ENCODE measurements at places on chromosomes 2 and 18. TPM values are rescaled to one million over a fixed set of nuclear protein-coding genes. Genes with fewer than 3 reads are reported as not detected.

DNA sequence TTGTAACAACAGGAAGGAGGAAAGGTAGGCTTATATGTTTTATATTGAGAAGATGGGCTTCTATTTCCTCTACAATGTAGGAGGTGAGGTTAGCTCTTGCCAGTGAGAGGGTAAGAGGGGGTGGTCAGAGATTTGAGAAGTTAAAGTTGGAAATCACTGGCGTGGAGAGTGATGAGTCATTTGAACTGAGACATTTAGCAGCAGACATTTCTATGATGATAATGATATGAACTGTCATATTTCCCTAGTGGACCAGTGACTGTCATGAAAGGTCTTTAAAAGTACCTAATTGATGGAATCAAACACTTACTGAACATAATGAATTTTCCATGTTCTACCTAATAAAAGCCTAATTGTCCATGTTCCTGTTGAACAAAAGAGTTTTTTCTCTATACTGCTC lies 126.1 kb downstream of the FAM161A start:
- no peak overlapping the region for H3K27ac ChIP-seq
- H3K27me3 ChIP-seq, result no peaks in the 10 kb centered on the region
- H3K4me1 ChIP-seq, result no peaks in the 10 kb centered on the region
- no peak overlapping the region for H3K4me3 ChIP-seq
- H3K36me3 ChIP-seq, result no peaks in the 10 kb centered on the region

GRCh38 chr2:206981739-206982340 lies 42.5 kb downstream of the CPO start:
- DNase-seq, result peak; percentile 71
- H3K27ac ChIP-seq, result no peak overlapping the region
- no peaks in the 10 kb centered on the region for H3K27me3 ChIP-seq
- peaks cover 16% of the 10 kb centered on the region for H3K4me1 ChIP-seq

TOGARAM2 gene
- 0.90 TPM for total RNA-seq

GRCh38 chr2:126644630-126645191 lies 11.2 kb upstream of the GYPC start:
- no peak for DNase-seq
- H3K27ac ChIP-seq, result no peak overlapping the region
- no peaks in the 10 kb centered on the region for H3K27me3 ChIP-seq
- no peaks in the 10 kb centered on the region for H3K4me1 ChIP-seq
- no peak overlapping the region for H3K4me3 ChIP-seq

UGT1A10 gene
- total RNA-seq, result 0.09 TPM

DNA sequence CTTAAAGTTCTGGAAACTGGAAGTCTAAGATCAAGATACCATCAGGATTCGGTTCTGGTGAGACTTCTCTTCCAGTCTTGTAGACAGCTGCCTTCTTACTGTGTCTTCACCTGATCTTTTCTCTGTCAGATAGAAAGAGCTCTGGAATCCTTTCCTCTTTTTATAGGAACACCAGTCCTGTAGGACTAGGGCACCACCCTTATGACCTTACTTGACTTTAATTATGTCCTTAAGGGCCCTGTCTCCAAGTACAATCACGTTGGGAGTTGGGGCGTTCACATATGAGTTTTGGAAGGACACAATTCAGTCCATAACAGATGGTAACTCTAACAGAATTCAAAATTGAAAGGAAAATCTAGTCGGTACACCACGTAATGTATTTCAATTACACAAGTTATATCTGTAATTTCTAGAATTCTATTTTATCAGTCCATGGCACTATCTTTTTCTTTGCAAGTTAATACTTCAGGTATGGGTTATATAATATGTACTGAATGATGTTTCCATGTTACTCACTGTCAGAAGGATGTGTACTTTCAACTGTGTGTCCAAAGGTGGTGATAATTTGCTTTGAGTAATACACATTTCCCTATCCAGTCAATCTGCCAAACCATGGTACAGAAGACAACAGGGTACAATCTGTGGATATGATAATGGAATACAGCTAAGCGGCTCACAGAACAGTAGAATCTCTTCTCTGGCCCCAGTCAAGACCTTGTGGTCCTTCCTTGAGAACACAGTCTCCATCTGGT lies 1.2 kb upstream of the SCYGR5 start:
- H3K4me3 ChIP-seq, result no peak overlapping the region
- no peak for DNase-seq
- no peaks in the 10 kb centered on the region for H3K27me3 ChIP-seq
- H3K4me1 ChIP-seq, result no peaks in the 10 kb centered on the region

TEX44 gene
- total RNA-seq, result not detected

GRCh38 chr2:83826577-83826976 lies 632.5 kb downstream of the SUCLG1 start:
- H3K27me3 ChIP-seq, result no peaks in the 10 kb centered on the region
- no peak overlapping the region for H3K27ac ChIP-seq
- no peak overlapping the region for H3K4me3 ChIP-seq
- no peaks in the 10 kb centered on the region for H3K4me1 ChIP-seq

DNA sequence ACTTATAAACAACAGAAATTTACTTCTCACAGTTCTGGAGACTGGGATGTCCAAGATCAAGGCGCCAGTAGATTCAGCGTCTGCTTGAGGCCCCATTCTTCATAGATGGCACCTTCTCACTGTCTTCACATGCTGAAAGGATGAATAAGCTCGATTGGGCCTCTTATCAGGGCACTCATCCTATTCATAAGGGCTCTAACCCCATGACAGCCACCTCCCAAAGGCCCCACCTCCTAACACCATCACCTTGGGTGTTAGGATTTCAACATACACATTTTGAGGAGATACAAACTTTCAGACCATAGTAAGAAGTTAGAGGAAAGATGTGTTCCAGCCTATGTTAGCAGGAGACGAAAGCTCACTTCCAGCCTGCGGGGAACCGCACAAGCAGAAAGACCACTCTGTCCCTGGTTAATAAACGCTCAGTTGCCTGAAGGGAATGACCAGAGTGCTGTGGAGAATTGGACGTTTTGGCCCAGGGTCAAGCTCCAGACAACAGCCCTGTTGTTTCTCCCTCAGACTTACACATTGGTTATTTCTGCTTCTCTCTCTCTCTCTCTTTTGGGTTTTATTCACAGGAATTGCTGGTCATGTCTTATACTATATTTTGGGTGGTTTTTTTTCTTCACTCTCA lies 90.3 kb downstream of the MAPRE2 start:
- H3K27me3 ChIP-seq, result no peaks in the 10 kb centered on the region
- H3K27ac ChIP-seq, result no peak overlapping the region
- H3K4me3 ChIP-seq, result no peak overlapping the region
- DNase-seq, result no peak
- no peaks in the 10 kb centered on the region for H3K4me1 ChIP-seq

DNA sequence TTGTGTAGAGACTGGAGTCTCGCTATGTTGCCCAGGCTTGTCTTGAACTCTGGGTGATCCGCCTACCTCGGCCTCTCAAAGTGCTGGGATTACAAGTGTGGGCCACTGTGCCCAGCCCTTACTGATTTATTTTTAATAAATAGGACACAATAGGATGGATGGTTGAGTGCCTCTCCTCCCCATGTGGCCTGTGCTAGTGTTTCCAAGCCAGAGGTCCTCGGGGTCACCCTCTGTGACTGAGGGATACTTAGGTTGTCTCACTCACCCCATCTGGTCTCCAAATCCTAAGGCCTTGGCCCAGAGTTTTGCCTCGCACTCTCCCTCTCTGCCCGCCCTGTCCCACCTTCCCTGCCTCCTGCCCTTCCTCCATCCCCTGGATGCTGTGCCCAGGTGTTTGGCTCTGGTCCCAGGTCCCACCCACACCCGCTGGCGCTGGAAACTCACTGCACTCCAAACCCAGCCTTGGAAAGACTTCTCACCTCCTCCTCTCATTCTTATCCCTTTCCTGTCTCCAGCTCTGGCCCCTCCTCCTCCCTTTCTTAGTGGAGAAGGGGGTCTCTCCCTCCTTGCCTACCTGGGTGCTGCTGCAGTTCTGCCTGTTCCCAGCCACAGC lies 4.7 kb upstream of the ECEL1 start:
- no peaks in the 10 kb centered on the region for H3K36me3 ChIP-seq
- DNase-seq, result no peak
- H3K27me3 ChIP-seq, result peaks cover 76% of the 10 kb centered on the region
- H3K4me3 ChIP-seq, result no peak overlapping the region

AQP12A gene
- not detected for total RNA-seq

SYT4 gene
- 0.14 TPM for total RNA-seq

GRCh38 chr2:105917226-105917625 lies 172.5 kb downstream of the NCK2 start:
- no peaks in the 10 kb centered on the region for H3K36me3 ChIP-seq
- H3K27me3 ChIP-seq, result no peaks in the 10 kb centered on the region
- DNase-seq, result no peak
- no peak overlapping the region for H3K4me3 ChIP-seq
- peaks cover 3% of the 10 kb centered on the region for H3K4me1 ChIP-seq

ATOH8 gene
- 2.0 TPM for total RNA-seq

DNA sequence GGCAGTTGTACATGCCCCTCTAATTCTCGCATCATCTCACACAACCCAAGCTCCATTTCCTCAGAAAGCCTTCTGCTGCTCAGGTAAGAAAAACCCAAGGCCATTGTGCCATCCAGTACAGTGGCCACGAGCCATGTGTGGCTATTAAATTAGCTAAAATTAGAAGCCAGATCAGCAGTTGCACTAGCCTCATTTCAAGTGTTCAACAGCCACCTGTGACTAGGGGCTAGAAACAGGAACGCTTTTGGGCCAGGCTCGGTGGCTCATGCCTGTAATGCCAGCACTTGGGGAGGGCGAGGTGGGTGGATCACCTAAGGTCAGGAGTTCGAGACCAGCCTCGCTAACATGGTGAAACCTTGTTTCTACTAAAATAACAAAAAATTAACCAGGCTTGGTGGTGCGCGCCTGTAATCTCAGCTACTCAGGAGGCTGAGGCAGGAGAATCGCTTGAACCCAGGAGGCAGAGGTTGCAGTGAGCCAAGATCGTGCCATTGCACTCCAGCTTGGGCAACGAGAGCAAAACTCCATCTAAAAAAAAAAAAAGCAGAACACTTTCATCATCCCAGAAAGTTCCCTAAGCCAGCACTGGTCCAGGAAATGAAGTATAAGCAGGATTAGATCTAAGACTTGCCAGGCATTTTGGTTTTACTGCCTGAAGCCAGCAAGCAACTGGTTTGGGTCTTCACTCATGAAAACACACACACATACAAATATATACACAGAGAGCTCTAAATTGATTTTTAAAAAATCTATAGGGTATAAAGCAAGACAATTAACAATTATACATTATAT lies 35.7 kb downstream of the ATP8B1 start:
- no peaks in the 10 kb centered on the region for H3K4me1 ChIP-seq
- H3K27me3 ChIP-seq, result no peaks in the 10 kb centered on the region
- DNase-seq, result no peak
- no peak overlapping the region for H3K4me3 ChIP-seq

DNA sequence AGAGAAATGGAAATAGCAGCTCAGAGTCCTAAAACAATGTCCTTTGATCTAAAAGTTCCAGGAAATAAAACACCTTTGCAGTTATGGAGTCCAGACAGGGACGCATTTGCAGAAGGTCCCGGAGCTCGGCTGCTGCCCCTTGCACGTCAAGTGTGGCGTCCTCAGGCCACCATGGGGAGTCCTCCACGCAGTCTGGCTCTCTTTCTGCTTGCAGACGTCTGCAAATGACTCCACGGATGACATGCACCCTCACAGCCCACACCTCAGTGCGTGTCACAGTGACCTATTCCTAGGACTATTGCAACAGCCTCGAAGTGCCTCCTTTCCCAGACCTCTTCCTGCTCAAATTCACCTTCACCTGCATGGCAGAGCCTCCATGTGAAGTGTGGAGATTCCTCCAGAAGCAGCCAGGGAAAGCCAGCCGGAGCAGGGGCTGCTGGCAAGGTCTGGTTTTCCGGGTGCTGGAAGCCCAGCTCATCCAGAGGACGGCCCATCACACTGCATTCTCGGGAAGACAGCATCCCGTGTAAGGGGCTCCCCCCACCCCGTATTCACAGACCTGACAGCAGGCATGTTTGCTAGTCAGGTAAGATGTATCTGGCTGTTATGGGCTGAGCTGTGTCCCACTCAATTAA lies 137.7 kb downstream of the ASB1 start:
- no peaks in the 10 kb centered on the region for H3K27me3 ChIP-seq
- no peaks in the 10 kb centered on the region for H3K36me3 ChIP-seq
- H3K27ac ChIP-seq, result no peak overlapping the region
- H3K4me3 ChIP-seq, result no peak overlapping the region
- H3K4me1 ChIP-seq, result no peaks in the 10 kb centered on the region
- DNase-seq, result no peak

GRCh38 chr2:161419638-161420190 lies 3.6 kb downstream of the TBR1 start:
- H3K27ac ChIP-seq, result no peak overlapping the region
- no peaks in the 10 kb centered on the region for H3K36me3 ChIP-seq
- no peak overlapping the region for H3K4me3 ChIP-seq

DNA sequence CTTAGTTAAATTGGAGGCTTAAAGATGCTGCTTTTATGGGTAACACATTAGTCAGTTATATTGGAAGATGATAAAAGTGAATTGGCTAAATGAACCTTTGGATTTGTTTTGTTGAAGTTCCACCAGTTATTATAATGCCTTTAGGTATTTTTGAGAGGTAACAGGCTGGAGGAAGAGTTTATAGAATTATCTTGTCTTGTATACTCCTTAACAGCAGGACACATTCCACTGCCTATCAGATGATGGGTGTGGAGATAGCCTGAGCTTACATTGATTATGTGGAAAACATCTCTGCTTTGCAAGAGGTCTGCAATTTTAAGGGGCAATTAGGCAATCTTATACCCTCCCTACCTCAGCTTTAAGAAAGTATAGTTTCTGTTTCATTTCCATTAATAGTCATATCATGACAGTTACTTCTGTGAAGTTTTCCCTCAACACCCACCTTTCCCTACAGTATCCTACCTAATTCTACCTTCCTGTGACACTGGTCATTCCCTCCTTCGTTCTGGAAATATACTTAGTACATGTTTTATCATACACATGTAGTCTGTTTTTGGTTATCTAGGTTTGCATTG lies 403.7 kb upstream of the SPRED2 start:
- no peak overlapping the region for H3K4me3 ChIP-seq
- no peaks in the 10 kb centered on the region for H3K4me1 ChIP-seq
- no peaks in the 10 kb centered on the region for H3K27me3 ChIP-seq
- H3K36me3 ChIP-seq, result no peaks in the 10 kb centered on the region
- no peak overlapping the region for H3K27ac ChIP-seq
- DNase-seq, result no peak

DNA sequence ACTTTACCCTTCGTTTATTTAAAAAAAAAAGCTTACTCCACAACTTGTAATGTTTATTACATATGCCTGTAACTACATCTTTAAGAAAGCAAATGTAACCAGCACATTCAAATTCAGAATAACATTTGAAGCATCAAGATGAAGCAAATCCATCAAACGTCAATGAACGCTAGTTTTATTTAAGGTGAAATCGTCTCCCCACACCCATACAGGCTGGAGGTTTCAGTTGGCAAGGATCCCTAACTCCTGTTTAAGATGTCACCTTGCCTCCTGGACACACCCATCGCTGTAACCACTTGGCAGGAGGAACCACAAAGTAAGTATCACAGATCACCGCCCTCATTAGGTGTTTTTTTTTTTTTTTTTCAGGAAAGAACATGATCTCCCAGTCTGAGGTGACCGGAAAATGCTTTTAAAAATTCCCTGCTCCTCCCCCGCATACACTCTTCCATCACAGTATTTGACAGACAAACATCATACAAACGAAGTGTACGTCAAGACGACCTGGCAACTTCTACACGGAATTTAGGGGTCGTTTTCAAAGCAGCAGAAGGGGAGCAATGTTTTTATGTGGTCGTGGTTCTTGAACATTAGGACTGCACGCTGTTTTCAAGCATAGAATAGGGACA lies 19.7 kb upstream of the STPG4 start:
- H3K36me3 ChIP-seq, result peaks cover 32% of the 10 kb centered on the region
- peak overlapping the region; percentile 92 for H3K27ac ChIP-seq
- H3K4me1 ChIP-seq, result peaks cover 23% of the 10 kb centered on the region
- no peak for DNase-seq
- H3K4me3 ChIP-seq, result peak overlapping the region; percentile 74
- no peaks in the 10 kb centered on the region for H3K27me3 ChIP-seq

M1AP gene
- 0.94 TPM for total RNA-seq
